ENCODE measurements at places on chromosomes 4 and X.

DNA sequence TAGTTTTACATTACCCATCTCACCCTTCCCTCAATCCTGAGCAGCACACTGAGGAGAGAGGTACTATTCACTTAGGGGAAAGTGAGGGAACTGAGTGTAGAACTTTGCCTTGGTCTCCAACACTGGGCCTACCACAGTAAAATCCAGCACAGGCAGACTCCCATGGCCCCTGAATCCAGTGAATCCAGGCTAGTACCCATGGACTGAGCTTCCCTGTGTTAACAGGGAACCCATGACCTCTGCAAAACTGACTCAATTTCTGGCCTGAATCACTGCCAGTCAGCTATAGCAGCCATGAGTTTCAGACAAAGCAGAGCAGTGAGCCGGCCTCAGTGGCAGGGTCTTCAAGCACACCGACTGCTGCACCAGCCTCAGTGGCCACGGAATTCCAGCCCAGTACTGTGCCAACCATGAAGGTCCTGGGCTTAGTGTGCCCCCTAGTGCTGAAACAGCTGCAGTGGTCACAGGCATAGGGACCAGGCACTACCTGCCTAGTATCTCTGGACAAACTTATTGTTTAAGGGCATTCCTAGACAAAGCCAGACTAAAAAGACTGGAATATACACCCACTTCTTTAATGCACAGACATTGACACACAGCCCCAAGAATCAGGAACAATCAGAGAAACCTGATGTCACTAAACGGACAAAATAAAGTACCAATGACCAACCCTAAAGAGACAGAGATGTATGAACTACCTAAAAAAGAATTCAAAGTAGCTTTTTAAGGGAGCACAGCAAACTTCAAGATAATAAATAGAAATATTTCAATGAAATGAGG is 127.4 kb upstream of the RPL34 start:
- DNase-seq, result no peak

GRCh38 chr4:188911199-188911598 is 772.0 kb downstream of the TRIML1 start:
- DNase-seq, result no peak

- no peak for DNase-seq
These were observed 119.2 kb upstream of the LEF1 start for GRCh38 chr4:108287834-108288413.

GRCh38 chr4:8860892-8861575 is 10.6 kb downstream of the HMX1 start:
- DNase-seq, result peak; percentile 65

- DNase-seq, result no peak
These were observed 95.2 kb downstream of the GPAT3 start for GRCh38 chr4:83631066-83631465.

GRCh38 chr4:150130933-150131332 is 52.7 kb downstream of the DCLK2 start:
- no peak for DNase-seq

- no peak for DNase-seq
These were observed 45.3 kb downstream of the MAP7D3 start for GRCh38 chrX:136205882-136206380.

- DNase-seq, result peak; percentile 6
These were observed 797 bp downstream of the CD99L2 start for GRCh38 chrX:150897421-150898320.

GRCh38 chr4:56806666-56807065 is 14.8 kb downstream of the SPINK2 start:
- no peak for DNase-seq

GRCh38 chr4:602559-602942 is 22.8 kb upstream of the PDE6B start:
- peak; percentile 34 for DNase-seq

DNA sequence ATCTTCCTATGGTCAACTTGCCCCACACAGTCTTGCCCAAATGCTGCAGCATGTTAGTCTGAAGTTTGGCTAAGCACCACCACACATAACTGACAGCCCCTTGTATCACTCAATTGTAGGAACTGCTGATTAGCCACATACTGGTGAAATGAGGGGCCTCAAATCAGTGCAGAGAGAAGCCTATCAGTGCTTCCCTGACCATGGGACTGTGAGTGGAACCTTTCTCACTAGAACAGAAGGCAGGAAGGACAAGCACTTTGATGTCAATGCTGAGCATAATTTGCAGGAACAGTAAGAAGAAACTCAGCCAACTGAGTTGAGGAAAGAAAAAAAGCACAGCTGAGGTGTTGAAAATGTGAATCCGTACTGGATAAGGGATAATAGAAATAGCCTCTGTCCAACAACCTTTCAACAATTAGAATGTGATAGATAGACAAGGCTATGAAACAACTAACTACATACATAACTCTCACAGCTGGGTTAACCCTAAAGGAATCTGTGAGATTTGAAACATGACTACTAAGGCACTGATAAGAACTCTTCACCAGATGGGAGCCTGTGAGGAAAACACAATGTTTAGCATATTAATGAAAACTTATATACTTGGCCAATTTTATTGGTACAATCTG is 136.6 kb upstream of the SH3RF1 start:
- no peak for DNase-seq

- no peak for DNase-seq
These were observed 56.6 kb upstream of the SLC6A14 start for GRCh38 chrX:116379854-116380253.

- no peak for DNase-seq
These were observed 14.6 kb downstream of the SAT1 start for GRCh38 chrX:23797371-23798128.

DNA sequence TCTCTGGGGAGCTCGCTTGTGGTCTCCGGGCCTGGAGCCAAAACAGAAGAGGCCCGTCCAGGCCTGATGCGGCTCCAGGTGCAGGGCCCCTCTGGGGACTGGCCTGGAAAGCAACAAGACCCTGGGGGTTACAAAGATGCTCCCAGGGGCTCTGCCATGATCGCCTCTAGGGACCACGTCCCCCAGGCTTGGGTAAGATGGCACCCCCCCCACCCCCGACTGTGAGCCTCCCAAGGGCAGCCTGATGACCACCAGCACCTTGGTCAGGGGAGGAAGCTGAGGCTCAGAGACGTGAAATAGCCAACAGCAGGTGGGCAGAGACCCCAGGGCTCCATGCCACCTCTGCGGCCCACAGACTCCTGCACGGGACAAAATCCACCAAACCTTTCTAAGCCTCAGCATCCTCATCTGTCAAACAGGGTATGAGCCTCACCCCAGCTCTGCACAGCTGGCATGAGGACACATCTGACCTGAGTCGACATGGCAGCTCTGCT is 25.4 kb downstream of the C4orf50 start:
- no peak for DNase-seq

DNA sequence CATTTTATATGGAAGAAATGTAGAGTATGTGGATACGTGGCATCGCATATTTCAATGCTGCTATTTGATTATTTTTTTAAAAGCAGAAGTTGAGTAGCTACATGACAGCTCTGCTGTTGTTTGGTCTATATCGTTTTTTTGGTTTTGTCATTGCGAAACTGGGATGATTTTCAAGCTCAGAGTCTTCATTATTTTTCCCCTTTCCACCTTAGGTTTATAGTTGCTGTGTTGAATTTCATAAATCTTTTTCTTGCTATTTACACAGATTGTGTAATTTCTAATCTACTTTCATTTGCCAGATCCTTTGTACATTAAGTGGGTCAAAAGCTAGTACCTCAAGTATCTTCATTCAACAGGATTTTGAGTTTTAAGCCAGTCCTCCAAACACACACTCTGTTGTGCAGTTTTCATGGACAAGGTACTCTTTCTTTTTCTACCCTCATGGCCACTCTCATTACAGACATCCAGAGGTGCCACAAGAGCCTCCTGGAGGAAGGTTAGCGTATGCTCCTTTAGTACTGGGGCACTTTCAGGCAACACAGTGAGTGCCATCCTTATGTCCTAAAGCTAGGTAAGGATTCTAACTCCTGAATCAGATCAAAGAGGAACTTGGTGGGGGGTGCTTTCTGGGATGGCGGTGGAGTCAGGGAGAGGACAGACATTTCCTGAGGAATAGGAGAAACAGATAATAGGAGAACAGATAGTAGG is 123.2 kb downstream of the FHIP1A start:
- no peak for DNase-seq

GRCh38 chr4:79682161-79682560 is 274.1 kb upstream of the GK2 start:
- no peak for DNase-seq

- DNase-seq, result no peak
These were observed 124.5 kb upstream of the AGA start for GRCh38 chr4:177566691-177567090.

DNA sequence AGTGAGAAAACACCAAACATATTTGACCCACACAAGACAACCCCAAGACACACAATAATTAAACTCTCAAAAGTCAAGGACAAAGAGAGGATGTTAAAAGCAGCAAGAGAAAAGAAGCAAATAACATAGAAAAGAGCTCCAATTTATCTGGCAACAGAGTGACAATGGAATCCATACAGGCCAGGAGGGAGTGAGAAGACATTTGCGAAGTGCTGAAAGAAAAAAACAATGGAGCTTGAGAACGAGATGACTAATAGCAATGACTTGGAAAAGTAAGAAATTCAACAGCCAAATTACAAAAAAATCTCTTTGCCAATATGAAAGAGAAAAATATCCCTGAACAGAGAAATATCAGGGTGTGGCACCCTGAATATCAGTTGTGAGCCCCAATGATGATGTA is 61.6 kb downstream of the MAD2L1 start:
- DNase-seq, result no peak

DNA sequence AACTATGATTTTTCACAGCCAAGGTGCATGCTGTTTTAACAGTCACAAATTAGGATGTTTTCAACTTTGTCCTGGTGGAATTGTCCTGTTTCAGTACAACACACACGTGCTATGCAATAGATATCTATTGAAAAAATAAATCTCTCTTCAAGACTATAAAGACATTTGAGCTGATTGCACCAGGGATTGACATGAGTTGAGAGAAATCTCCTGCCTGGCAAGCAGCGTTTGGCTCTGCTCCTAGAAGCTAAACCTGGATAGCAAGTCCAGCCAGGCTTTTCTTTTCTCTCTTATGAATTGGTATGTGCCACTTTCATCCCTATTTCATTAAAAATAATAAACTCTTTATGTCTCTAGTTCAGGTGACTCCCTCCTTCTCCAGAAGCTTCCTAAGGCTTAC is 16.6 kb upstream of the NPNT start:
- DNase-seq, result no peak

- no peak for DNase-seq
These were observed 88.3 kb downstream of the OPHN1 start for GRCh38 chrX:68345025-68345424.

DNA sequence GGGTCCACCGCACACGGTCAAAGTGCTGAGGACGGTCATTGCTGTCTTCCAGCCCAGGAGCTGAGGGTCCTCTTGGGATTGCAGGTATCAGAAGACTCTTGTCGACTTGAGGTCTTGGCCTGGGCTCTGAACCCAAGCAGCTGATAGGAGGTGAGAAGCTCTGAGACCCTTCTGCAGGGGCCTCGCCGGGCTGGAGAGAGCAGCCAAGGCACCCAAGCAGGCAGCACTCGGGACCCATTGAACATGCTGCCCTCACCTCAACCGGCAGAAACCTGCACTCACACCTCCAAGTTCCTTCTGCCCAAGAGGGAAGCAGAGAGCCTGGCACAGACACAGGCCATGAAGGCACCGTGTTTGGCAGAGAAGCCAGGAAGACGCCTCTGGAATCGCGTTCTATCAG is 34.1 kb downstream of the PDHA1 start:
- no peak for DNase-seq

DNA sequence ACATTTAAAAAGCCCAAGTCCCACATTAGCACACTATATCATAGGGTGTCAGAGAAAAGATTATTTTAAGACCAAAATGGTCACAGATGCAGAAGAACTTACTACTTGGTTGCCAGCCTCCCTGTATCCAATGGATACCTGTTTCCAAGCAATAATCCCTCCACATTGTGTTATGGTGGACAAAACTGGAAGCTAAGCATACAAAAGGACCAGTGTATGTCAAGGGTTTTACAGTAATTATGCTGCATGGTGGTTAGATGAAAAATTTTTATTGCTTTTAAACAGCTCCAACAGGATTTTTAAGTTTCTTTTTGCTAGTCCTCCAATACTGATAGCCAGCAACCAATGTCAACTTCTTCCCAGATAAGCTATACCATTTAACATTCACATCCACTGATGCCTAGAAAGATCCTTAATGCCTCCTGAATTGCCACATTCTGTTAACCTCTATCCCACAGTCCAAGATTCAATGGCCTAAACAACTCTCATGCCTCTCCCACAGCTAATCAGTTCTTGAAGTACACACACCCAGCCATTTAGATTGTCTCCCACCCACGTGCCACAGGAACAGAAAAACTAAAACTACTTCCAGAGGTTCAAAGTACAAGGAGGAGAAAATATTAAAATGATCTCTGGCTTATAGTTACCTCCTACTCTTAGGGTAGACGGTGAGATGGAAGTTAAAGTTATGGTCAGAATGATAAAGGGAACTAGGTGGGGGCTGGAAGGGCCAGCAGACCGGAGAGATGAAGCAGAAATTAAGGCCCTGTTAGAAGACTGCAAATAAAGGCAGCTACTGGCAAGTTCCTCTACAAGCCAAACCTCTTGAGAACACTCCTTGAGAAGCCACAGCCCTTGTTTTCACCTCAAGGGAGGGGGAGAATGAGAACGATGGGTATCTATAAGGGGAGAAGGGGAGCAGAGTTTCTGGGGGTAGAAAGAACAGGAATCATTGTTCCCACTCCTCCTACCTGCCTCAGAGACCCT is 5.5 kb downstream of the MED14 start:
- DNase-seq, result no peak

- no peak for DNase-seq
These were observed 220.9 kb downstream of the SLC7A11 start for GRCh38 chr4:138021139-138021830.

- no peak for DNase-seq
These were observed 313.9 kb downstream of the CHIC1 start for GRCh38 chrX:73876911-73877310.

DNA sequence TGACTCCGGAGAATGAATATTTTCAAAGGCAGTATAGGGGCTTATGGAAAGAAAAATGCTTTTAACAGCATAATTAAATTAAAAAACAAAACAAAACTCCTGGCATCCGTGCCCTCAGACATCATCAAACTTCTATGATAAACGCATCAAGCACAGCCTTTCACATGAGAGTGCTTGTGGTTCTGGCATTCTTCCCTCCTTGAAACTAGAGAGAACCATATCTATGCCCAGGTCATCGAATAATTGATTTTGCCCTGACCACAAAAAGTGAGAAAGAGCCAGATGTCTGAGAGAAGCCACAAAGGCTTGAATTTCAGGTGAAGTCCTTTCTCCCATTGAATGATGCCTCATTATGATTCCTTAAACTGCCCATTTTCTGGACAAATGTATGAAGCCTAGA is 286.8 kb downstream of the CBLL2 start:
- DNase-seq, result no peak

GRCh38 chrX:145609951-145610511 is 207.6 kb upstream of the SLITRK2 start:
- no peak for DNase-seq

DNA sequence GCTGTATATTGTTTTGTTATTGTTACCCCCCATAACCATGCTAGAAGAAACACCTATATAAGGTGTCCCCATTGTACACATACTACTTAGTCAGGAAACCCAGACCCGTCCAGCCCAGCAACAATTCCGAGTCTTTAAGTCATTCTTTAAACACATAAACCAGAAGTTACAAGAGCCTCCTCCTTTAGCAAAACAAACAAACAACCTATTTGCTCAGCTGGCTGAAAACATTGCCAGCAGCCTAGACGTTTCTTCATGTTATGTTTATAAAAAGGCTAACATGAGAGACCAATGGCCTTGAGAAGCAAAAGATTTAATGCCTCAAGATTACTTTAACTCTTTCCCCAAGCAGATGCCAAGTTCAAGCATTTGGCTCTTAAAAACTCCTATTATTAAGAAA is 1.4 kb downstream of the ACOX3 start:
- DNase-seq, result no peak
